CD4-positive, alpha-beta T cell treated with Interleukin-2 at 100 ng/mL for 4 hours (primary cell): ENCODE measurements at places on chromosomes 7 and 10.
A peak's percentile ranks its signal among the peaks of the same experiment; 100 is the strongest.

GRCh38 chr10:131810036-131810804 is 90.6 kb upstream of the PPP2R2D start:
- DNase-seq, result no peak

GRCh38 chr7:2803755-2804154 is 40.4 kb downstream of the GNA12 start:
- no peak for DNase-seq

DNA sequence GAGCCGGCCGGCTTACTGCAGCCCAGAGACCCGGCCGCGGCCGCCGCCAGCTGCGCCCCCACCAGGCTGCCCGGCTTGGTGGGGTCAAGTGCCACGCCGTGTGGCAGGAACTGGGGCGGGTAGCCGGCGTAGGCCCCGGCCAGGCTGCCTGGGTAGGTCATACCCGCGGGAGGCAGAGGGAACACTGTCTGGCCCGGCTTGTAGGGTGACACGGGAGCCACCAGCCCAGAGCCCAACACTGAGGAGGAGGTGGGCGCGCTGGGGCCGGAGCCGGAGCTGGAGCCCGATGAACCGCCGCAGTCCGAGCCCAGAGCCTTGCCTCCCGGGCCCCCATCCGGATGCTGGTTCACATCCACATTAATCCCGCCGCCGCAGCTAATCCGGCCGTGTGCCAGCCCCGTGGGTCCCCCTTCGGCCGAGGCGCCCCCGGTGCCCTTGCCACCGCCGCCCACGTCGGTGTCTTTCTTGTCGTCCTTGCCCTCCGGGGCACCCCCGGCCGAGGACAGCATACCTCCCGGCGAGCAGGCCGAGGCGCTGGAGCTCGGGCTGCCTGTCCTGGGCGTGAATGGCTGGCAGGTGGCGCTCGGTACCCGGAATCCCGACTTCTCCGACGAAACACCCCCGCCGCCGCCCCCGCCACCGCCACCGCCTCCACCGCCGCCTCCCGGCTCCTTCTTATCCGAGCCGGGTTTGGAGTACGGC is 2.0 kb downstream of the ZNF503 start:
- peak; percentile 24 for DNase-seq

DNA sequence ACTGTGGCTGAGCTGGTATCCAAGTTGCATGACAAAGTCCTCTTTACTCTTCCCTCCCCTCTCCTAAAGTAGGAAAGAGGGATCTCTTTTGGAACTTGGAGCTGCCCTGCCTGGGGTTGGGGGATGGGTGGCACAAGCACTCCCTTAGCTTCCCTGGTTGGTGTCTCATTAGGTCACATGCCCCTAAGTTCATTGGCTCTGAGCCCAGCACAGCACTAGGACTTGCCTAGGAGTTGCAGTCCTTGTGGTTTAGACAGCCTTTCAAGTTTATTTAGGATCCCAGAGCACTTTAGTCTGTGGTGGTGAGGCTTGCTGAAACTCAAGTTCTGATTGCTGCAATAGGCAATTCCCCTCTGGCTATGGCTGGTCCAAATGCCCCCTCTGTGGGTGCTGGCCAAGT is 281.4 kb downstream of the NXPH1 start:
- DNase-seq, result no peak

DNA sequence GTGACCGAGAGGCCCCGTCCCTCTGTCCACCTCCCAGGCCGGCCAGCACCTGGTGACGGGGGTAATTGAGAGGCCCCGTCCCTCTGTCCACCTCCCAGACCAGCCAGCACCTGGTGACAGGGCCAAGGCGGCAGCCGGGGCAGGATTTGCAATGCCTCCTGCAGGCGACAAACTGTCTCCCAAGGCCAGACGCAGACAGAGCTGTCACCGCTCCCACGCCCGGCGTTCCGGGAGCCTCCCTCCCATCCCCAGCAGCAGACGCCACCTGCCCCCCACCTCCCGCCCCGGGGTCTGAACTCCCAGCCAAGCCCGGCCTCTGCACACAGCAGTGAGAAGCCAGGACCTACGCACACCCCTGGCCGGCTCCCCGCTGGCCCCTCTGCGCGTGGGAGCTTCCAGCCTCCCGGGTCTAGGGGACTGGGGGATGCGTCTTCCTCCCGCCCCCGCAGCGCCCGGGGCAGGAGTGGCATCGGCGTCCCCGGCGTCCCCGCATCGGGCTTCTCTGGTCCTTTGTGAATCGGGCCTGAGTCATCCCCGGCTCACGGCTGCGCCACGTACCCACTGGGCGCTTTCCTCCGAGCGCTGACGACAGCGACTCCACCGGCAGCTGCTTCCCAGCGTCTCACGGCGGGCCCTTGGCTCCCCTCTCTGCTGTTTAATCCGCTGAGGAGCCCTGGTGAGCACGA is 95.1 kb upstream of the DIP2C start:
- no peak for DNase-seq

- DNase-seq, result no peak
Observed at GRCh38 chr7:140489026-140489359, 9.7 kb upstream of the MKRN1 start.

- DNase-seq, result no peak
Observed at GRCh38 chr10:110918643-110919348, at the start of gene BBIP1. TSS of gene BBIP1 (minus strand) at chr10:110919180. CDS start at chr10:110918157, 1,023 bp downstream.

DNA sequence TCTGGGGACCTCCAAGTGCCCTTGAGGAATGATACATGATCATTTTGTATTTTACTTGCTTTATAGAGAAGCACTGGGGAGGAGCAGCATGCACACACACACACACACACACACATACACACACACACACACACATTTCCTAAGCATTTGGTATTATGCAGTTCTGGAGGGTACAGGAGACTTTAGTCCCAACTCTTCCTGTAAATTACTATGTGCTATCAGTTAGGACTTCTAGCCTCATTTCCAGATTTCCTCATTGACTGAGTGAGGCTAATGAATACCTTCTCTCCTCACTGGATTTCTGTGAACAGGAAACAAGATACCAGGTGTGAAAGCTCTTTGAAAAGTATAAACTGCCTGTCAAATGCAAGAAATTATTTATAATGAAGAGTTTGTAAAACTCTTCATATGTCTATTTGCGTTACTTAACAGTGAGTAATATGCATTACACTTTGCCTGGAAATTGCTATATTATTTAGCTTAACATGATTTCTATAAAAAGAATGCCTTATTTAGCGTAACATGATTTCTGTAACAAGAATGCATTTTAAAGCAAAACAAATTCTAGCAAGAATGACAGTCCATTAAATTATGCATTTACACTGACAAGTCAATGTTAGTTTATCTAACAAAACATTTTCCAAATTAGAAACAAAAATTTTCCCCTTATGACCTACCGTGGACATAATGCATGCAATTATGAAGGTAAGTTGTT is 34.2 kb downstream of the ACTA2 start:
- no peak for DNase-seq

DNA sequence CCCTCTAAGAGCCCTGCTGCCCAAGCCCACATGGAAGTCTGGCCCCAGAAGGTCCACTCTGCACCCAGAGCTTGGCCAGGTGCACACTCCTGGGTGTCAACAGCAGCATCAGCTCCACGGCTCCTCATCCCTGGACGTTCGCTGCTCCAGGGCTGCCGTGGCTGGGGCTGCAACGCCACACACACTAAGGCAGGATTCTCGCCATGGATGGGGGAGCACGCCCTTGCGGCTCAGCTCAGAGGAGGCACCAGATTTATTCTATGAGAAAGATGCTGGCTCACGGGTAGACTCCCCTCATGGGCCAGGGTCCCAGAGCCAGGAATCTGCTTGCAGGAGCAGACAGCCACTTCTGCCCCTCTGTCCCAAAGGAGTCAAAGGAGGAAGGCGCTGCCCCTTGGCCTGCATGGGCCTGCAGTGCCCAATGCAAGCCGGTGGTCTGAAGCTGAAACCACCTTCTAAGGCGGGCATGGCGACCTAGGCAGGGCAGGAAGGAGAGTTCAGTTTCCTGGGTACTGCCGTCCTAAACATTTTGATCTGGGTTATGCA is 42.1 kb downstream of the CFAP46 start:
- no peak for DNase-seq

DNA sequence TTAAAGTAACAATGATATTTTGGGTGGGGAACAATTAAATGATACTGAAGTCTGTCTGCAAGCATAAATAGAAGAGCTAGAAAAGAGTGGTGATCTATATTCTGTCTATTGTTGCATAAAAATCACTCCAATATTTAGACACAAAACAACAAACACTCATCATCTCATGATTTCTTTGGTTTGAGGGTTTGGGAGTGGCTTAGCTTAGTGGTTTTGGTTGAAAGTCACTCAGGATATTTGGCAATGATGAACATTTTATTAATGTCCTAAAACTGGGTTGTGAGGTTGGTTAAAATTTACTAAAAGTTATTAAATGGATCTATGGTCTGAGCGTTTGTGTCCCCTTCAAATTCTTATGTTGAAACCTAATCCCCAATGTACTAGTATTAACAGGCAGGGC is 54.7 kb upstream of the EGFR start:
- no peak for DNase-seq

GRCh38 chr7:38360776-38361175 is 87.3 kb upstream of the TARP start:
- no peak for DNase-seq

- DNase-seq, result no peak
Observed at GRCh38 chr7:6232116-6232515, 40.3 kb downstream of the CYTH3 start.

- DNase-seq, result no peak
Observed at GRCh38 chr7:121936951-121937623, 64.1 kb downstream of the PTPRZ1 start.

- peak; percentile 11 for DNase-seq
Observed at GRCh38 chr10:27564398-27564797, 60.3 kb downstream of the RAB18 start.

DNA sequence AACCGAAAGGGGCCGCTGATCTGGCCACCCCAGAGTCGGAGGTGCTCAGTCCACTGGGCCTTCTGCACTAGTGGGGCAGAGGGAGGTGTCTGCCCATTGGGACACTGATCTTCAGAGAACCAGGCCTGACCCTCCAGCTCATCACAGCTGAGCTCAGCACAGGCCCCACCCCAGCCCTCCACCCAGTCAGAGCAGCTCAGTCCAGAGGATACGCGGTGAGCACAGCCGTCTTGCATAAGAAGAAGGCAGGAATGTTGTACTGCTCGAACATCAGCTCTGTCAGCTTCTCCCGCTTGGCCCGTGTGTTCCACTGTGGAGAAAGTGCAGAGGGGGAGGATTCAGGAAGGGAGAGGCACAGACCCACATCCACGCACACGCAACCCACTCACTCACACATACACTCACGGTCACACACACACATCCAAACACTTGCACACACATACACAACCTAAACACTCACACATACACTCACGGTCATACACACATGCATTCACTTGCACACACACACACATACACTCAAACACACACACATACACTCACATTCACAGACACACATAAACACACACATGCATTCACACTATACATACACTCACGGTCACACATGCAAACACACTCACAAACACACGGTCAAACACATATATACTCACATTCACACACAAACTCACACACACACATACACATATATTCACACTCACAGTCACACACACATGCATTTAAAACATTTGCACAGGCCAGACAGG is 6.3 kb downstream of the ACTL6B start:
- no peak for DNase-seq

DNA sequence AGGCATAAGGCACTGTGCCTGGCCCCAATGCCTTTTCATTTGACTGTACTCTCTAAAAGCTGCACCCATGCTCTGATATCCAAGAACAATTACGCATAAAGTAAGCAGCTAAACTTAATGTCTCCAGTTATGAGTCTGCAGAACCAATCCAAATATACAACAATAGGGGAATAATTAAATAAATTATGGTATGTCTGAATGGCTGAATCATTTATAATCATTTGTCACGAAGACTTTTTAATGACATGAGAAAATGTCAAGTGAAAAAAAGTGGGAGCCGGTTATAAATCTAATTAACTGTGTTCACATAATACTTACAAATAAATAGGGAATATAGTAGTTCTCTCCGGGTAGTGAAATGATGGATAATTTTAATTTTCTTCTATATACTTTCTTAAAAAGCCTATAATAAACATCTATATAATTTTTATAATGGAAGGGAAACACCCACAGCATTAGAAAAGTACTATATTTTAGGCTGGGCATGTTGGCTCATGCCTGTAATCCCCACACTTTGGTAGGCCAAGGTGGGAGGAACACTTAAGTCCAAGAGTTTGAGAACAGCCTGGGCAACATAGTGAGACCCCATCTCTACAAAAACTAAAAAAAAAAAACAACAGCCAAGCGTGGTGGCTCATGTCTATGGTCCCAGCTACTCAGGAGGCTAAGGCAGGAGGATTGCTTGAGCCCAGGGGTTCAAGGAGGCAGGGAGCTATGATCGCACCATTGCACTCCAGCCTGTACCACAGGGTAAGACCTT is 14.2 kb downstream of the SLC37A3 start:
- DNase-seq, result no peak

DNA sequence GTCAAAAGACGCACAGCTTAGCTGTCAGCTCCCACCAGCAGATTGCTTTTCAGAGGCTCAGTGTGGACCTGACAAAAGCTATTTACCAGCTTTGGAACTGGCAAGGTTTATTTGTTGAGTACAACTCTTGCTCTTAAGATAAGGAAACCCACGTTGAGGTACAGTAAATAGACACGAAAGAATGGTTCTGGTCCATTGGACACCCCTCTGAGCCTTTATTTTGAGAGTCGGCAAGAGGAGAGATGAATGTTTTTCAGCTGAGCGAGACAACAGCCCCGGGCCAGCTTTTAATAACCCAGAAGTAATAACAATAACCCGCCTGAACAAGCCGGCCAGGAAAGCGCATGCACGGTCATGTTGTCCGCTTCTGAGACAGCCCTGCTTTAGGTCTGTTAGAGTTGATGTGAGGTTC is 49.0 kb downstream of the WNT2 start:
- DNase-seq, result no peak

DNA sequence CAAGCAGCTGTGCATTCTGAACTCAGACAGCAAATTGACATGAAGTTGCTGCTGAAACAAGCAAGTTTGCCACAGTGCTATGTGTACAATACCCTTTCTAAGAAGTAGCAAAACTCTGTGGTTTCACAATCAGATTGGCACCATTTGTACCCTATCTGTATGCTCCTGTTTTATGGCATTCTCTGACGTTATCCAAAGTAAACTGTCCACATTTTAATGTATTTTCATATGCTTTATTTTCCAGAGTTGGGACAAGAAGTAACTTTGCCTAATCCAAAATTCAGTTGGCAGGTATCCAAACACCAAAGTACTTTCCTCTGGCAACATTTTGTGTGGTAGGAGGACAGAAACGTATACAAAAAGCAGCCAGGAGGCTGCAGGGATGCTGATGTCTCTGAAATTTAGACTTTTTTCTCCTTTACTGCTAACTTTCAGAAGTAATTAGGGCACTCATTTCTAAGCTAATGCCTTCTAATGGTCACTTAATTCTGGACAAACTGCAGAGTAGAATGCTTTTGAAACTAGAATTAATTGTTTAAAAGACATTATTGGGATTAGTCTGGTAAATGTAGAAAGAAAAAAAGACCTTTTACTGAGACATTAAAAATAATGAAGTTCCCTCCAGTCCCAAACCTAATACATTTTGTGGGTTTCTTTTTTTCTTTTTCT is 414.7 kb upstream of the NRP1 start:
- DNase-seq, result no peak

- no peak for DNase-seq
Observed at GRCh38 chr7:131774419-131775220, 218.2 kb upstream of the PODXL start.

- no peak for DNase-seq
Observed at GRCh38 chr10:16449454-16449853, 12.6 kb downstream of the PTER start.

- no peak for DNase-seq
Observed at GRCh38 chr7:66505009-66505408, 123.7 kb upstream of the KCTD7 start.

- DNase-seq, result no peak
Observed at GRCh38 chr7:133512560-133512959, 259.7 kb downstream of the EXOC4 start.

GRCh38 chr10:94571528-94571927 is 25.9 kb downstream of the HELLS start:
- no peak for DNase-seq
